ENCODE measurements at places on chromosomes 6 and 20. TPM values are rescaled to one million over a fixed set of nuclear protein-coding genes. Genes with fewer than 3 reads are reported as not detected.

MYH7B gene
- total RNA-seq: not detected

ZC2HC1B gene
- total RNA-seq: not detected

AVP gene
- total RNA-seq: not detected

PPP2R5D gene
- 21.2 TPM for total RNA-seq

BEND6 gene
- 0.16 TPM for total RNA-seq

TRIM38 gene
- total RNA-seq: 7.2 TPM

All from esophagus mucosa (tissue), 1 donor.